COLO829 (cell line): ENCODE measurements at places on chromosomes 16 and 17.

DNA sequence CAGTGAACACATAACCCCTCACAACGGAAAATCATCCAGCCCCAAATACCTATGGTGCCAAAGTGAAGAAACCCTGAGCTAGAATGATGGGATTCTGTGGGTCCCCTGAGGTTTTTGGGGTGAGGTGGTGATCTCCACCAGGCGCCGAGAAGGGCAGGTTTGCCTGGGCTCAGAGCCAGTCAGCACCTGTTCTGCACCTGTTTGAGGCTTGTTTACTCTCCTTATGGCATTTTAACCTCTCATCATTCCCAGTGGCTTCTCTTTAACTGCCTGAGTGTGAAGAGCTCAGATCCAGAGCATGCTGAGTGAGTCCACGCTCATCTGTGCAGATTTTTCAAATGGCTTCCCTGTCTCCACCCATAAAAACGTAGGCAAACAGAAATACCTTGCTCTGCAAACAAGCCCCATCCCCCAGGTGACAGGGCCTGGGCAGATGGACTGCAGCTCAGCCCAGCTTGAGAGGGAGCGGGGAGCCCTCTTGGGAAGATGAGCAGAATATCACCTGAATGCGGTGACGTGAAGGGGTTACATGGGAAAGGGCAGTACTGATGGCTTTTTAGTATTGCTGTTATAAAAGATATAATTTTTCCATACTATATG, 40.1 kb upstream of the CLEC19A start:
- DNase-seq: no peak

DNA sequence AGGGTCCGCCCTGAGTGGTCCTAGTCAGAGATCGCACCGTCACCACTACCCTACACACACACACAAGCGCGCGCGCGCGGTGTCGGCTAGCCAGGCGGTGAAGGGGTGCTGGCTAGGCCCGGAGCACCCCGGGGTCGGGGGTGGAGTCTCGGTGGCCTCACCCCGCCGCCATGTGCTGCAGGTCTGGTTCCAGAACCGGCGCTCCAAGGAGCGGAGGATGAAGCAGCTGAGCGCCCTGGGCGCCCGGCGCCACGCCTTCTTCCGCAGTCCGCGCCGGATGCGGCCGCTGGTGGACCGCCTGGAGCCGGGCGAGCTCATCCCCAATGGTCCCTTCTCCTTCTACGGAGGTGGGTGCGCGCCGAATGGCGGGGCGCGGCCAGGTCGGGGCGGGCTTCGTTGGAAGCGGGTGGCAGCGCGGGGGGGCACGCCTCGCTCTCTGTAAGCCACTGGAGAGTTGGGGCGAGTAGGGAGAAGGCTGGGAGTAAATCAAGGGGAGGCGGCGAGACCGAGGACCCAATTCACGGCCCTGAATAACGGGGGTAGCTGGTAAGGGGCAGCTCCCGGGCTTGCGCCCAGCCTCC, 4.8 kb downstream of the LHX1 start:
- DNase-seq: no peak

GRCh38 chr16:24854607-24855171, 8.9 kb downstream of the SLC5A11 start:
- DNase-seq: no peak

DNA sequence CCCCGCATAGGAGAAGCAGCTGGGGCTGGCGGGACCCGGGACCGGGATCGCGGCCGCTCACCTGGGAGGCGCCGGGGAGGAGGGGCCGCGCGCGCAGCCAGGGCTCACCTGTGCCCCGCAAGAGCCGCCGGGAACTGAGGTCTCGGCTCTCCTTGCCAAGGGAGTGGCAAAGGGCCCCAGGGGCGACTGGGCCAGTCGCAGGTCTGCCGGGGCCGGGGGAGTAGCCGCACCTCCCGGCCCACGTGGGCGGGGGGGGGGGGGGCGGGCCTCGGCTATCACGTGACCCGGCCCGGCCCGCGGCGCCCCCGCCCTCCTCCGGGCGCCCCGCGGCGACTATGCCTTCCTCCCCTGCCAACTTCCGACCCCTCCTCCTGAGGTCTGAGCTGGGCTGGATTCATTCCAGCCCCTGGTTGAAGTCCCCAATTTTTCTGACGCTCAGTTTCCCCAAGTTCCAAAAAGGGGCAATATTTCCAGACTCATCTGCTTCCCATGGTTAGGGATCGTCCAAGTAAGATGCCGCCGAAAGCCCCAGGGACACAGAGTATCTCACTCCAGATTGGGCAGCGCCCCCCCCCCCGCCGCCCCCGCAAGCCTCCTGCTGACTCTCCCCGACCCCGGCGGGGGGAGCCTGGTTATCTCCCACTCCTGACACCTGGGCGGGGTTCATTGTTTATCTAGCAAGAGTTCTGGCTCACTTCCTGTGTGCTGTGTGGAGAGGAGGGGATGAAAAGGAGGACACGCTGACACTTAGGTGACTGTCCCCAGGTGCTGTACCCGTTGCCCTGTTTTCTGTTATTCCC, at the start of gene TMC6:
TSS of gene TMC6 (minus strand) at position 205 of the 800 bp plus-strand sequence. CDS start 1,923 bp downstream, outside the sequence.
- no peak for DNase-seq

DNA sequence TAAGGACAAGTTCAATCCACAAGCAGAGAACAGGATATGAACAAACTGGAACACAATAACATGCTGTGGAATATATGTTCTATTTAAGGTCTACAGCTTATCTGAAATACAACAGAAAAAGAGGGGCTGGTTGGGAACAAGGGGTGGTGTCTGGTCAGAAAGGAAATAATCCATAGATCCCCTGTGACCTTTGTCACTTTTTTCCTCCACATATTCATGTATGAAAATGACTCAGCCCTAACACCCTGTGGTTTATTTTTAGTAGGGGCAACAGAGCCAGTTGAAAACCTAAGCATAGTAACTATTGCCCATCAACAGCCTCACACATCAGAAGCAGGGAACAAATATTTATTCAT, 12.3 kb upstream of the SPAG9 start:
- no peak for DNase-seq

GRCh38 chr17:43900183-43900857, 7.0 kb downstream of the MPP2 start:
- peak; percentile 82 for DNase-seq
